ENCODE measurements at places on chromosomes 11 and 22. TPM values are rescaled to one million over a fixed set of nuclear protein-coding genes. Genes with fewer than 3 reads are reported as not detected.

Gene USP2
- not detected for polyA plus RNA-seq

Gene SAA4
- not detected for polyA plus RNA-seq

Gene PTPRCAP
- polyA plus RNA-seq = 1,075 TPM

Gene MMP8
- polyA plus RNA-seq = not detected

Gene GPHA2
- not detected for polyA plus RNA-seq

Gene STK33
- 1.5 TPM for polyA plus RNA-seq

Gene SLC7A4
- polyA plus RNA-seq = 0.82 TPM

Gene CAPN5
- 3.4 TPM for polyA plus RNA-seq
